GM23338 (cell line): ENCODE measurements at places on chromosomes 16 and 17. TPM values are rescaled to one million over a fixed set of nuclear protein-coding genes. Genes with fewer than 3 reads are reported as not detected.

DNA sequence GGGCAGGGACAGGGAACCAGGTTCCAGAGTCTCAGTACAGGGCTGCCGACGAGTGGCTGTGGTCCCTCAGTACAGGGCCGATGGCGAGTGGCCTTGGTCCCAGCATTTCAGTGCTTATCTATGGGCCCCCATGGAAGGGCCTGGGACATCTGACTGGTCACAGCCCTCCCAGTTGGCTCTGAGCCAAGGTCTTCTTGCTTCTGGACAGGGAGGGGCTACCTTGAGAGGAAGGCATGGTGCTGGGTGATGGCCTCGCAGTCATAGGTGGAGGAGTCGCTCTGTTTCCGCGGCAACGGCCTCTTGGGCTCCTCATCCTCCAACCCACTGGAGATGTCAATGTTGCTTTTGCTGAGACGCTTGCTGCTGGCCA is 32.5 kb downstream of the PIMREG start:
- 0 out of 2 replicates have a peak, but pooled peaks cover 3% of the 10 kb centered on the region for H3K4me1 ChIP-seq
- no peak for DNase-seq
- H3K4me3 ChIP-seq, result no peak overlapping the region
- no peaks in the 10 kb centered on the region for H3K27me3 ChIP-seq

DNA sequence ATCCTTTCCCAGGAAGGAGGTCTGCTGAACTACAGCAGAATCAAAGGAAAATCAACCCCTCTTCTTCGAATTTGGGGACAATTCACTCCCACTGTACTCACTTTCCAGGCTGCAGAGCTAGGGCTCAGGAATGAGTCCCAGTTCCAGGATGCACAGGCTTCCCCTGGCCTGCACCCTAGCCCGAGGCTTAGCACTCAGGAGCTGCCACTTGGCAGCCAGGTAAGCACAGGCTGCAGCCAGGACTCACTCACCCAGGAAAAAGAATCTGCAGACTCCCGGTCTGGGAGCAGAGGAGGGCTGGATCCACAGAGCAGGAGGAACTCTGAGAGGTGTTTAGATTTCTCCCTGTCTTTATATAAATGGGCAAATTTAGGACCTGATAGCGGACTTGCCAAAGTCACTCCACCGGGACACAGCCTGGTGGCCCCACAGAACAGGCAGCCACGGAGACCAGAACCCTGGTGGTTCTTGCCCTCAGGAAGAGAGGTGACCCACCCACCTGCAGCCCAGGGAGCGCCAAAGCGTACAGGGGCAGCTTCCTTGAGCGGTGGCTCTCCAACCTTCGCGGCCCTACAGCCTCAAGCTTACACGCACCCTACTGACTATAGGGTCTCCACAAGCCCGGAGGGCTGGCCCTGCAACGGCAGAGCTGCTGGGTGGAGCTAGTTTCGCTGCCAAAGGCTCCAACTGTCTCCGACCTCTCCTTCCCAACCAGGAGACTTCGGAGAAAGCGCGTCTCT is 4.8 kb downstream of the CBLN1 start:
- peak; percentile 47 for DNase-seq
- peak overlapping the region; percentile 70 for H3K4me3 ChIP-seq
- peaks cover 95% of the 10 kb centered on the region for H3K27me3 ChIP-seq
- peaks cover 66% of the 10 kb centered on the region for H3K4me1 ChIP-seq
- H3K36me3 ChIP-seq, result no peaks in the 10 kb centered on the region

DNA sequence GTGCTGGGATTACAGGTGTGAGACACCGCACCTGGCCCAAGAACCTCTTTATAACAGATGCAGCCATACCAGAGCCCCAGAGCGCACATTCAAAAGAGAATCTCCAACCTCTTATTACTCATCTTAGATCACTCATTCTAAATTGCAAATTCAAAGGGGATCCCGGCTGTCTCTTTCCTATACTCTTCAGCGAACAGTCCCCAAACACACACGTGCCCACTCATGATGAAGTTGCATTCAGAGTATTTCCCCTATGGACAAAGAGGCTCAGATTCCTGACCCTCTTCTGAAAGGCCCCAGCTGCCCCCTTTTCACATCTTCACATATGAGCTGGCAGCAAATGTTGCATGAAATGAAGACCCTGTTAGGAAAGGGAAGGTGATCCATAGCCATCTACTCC is 22.5 kb upstream of the ABR start:
- H3K27ac ChIP-seq, result no peak overlapping the region
- H3K27me3 ChIP-seq, result peaks cover 6% of the 10 kb centered on the region; the same call in 1 of the 2 replicates
- no peaks in the 10 kb centered on the region for H3K4me1 ChIP-seq
- no peak overlapping the region for H3K4me3 ChIP-seq
- no peak for DNase-seq

KRTAP1-5 gene
- not detected in 2 replicates for total RNA-seq

RNF222 gene
- 0.07 and 0.31 TPM in 2 replicates for total RNA-seq
